ENCODE measurements at places on chromosomes 16 and 17.

GRCh38 chr17:79745641-79746105 lies 14.9 kb downstream of the ENPP7 start:
- DNase-seq: no peak

- peak; percentile 24 for DNase-seq
These were observed 53.5 kb downstream of the STX8 start for GRCh38 chr17:9522074-9522473.

DNA sequence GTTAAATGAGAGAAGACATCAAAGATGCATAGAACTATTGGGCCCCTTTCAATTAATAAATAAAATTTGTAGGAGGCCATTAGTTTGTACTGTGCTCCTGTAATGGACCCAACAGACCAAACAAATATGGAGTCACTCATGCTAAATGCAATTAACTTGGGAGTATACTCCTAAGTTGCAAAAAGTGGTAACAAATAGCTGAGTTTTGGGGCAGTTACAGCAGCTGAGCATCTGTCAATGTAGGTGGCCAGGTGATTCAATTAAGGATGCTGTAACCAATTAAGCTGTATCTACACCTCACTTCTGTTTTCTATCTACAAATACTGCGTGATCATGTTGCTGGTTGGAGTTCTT lies 34.9 kb downstream of the WNT9B start:
- no peak for DNase-seq

- no peak for DNase-seq
These were observed 4.7 kb downstream of the ZACN start for GRCh38 chr17:76083536-76084182.

DNA sequence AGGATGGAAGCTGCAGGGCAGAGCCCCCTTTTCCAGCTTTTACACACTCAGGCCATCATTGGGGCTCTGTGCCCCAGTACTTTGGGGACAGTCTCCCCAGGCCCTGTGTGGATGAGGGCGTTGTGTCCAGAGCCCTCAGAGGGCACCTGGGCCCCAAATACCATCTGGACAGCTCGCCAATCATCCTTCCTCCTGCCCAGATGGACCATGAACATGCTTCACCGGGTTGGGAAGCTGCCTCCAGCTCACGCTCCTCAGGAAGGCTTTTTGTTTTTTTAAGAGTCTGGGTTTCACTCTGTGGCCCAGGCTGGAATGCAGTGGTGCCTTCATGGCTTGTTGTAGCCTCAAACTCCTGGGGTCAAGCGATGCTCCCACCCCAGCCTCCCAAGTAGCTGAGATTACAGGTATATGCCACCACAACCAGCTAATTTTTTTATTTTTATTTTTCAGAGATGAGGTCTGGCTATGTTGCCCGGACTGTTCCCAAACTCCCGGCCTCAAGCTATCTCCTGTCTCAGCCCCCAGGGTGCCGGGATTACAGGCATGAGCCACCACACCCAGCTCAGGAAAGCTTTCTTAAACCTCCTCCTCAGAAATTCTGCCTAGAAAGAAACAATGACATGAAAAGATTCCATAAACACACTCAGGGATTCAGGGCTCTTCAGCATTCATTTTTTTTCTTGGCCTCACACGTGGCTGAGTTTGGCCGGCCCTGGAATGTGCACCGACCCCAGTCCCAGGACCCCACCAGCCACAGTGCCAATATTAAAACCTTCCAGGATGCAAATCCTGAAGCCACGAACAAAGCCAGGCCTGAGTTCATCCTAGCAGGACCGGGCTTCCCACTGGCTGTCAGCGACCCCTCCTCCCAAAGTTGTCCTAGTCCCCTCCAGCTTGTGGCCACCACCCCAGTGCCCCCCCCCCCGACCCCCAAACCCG lies 27.4 kb upstream of the ZNF423 start:
- DNase-seq: no peak

DNA sequence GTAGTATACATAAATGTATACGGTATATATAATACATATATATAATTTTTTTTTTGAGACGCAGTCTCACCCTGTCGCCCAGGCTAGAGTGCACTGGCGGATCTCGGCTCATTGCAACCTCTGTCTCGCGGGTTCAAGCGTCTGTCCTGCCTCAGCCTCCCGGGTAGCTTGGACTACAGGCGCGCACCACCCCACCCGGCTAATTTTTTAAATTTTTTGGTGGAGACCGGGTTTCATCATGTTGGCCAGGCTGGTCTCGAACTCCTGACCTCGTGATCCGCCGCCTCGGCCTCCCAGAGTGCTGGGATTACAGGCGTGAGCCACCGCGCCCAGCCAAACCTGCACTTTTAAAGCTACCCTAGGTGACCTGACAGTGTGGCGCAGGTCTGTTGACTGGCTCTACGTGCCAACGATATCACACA lies 745 bp downstream of the PAM16 start:
- DNase-seq: no peak

- DNase-seq: peak; percentile 44
These were observed at the start of gene ZDHHC1 for GRCh38 chr16:67415872-67416793. Gene ZDHHC1 (minus strand): TSS chr16:67416477. CDS start chr16:67407775, 8,702 bp downstream.

DNA sequence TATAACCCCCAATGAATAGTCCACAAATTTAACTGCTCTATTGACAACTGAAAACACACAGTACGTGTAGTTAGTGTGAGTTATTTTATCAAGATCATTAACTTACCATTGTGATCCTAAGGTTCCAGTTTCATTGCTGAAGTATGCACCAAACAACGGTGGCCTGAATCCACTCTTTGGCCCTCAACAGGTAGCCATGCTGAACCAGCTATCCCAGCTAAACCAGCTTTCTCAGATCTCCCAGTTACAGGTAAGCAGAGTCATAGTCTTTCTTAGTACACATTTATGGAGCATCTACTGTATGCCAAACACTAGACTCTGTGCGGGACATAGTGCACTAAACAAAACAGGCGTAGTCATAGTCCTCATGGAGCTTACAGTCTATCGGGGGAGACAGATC lies 40.3 kb upstream of the SLC5A11 start:
- no peak for DNase-seq

GRCh38 chr16:67857547-67858233 lies 10.2 kb upstream of the CENPT start:
- DNase-seq: peak; percentile 93

DNA sequence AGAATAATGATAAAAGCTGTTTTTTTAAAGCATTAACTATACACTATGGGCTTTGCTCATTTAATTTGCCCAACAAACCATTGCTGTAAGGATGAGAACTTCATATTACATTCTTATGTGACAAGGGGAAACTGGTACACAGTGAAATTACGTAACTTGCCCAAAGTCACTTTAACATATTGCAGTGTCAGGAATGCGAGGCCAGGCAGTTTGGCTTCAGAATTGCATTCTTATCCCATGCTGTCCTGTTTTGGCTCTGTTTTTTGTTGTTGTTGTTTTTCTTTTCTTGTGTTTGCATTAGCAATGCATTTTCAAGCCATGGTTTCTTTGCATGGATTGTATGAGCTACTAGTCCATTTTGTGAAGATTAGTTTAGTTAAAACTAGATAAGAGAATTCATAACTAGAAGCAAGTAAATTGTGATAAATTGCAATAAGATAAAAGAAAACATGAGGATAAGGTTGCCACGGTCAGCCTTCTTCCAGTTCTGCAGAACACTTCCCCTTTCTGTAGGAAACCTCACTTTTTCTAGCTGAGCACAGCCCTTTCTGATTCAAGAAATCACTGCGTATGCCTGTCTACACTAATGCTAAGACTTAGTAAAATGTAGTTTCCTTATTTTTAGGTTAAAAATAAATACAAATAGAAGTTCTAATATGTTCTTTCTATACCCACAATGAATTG lies 221.3 kb upstream of the KCNJ16 start:
- no peak for DNase-seq

- DNase-seq: no peak
These were observed 55.5 kb upstream of the CPHXL start for GRCh38 chr16:75781683-75782343.

DNA sequence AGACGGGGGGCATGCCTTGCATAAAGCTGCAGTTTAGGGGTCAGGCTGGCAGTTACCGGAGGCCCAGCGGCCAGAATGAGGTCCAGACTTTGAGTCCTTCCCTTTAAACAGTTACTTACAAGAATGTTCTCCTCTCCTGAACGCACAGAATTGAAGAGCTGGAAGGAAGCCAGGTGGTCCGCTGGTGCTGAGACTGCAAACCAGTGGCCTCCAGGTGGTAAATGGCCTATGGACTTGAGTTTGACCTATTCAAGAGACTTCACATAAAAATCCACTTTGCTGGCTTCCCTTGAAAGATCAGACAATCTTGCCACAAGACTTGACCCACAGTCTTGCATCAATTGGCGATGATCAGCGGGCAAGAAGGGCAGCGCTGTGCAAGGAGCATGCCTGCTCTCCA lies 14.7 kb upstream of the SEZ6 start:
- no peak for DNase-seq

- no peak for DNase-seq
These were observed 428 bp downstream of the PHF12 start for GRCh38 chr17:28950752-28951427.

GRCh38 chr17:43524945-43525575 lies 21.1 kb downstream of the ETV4 start:
- no peak for DNase-seq

- no peak for DNase-seq
These were observed 296.9 kb downstream of the ZFHX3 start for GRCh38 chr16:72751076-72751475.

DNA sequence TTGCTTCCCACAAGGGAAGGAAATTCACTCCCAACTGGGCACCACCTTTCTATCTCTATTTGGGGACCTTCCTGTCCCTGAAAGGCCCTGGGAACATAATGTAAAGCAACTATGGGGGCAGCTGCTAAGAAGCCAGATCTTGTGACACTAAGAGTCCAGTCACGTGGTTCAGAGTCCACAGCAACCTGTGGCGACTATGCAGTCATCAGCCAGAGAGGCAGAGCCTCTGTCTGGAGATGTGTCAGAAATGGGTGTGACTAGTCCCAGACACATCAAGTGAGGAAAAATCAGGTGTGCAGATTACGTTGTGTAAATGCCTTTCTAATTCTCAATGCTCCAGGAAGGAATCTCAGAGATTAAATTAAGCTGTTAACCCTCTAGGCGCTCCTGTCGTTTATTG lies 26.6 kb upstream of the SKAP1 start:
- DNase-seq: no peak

- no peak for DNase-seq
These were observed 12.2 kb downstream of the ZNF75A start for GRCh38 chr16:3317315-3317999.

DNA sequence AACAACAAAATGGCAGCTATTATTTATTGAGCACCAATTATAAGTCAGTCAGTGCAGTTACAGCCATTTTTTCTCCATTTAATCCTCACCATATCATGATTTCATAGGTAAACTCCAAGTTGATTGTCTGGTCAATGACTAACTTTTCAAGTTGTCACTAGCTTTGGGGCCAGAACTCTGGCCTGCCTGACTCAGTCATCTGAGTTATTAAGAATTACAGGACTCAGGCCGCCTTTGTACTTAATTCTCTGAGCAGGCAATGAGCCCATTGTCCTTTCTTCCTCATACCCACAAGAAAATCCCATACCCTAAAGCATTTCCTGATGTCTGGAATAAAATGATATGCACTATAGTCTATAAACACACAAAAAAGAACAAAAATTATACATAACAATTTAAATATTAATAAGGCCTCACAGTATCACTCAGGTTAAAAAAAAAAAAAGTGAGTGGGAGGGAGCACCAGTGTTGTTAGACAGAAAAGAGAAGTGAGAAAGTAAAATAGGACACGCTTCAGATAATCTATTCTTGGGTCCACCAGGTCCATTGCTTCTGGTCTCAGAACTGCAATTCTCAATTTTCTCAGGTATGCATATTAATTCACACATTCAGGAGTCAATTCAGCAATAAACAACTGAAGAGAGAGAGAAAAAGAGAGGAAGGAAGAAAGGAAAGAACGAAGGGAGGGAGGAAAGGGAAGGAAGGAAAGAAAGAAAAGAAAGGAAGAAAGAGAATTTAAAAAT lies 70.2 kb downstream of the SPAG9 start:
- no peak for DNase-seq

DNA sequence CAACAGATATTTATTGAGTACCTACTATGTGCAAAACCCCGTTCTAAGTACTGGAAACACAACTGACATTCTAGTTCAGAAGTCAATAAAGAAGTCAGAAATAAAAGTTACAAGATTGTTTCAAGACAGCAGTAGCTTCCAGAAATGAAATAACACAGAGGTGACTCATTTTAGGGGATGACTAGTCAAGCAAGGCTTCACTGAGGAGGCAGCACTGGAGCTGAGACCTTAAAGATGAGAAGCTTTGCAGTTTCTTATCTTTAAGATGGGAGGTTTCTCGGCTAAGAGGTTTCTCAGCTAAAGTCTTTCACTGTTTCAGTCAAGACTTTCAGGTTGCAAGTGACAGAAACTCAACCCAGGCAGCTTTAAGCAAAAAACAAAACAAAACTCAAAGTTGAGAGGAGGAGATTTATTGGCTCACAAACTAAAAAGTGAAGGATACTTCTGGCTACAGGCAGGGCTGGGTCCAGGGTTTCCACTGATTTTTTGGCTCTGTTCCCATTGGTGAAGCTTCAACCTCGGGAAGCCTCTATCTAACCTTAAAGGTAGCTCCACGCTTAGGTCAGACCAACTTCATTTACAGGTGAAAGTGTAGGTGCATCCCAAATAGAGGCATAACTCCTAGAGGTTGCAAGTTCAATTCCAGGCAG lies 7.4 kb upstream of the MMP2 start:
- peak; percentile 92 for DNase-seq

DNA sequence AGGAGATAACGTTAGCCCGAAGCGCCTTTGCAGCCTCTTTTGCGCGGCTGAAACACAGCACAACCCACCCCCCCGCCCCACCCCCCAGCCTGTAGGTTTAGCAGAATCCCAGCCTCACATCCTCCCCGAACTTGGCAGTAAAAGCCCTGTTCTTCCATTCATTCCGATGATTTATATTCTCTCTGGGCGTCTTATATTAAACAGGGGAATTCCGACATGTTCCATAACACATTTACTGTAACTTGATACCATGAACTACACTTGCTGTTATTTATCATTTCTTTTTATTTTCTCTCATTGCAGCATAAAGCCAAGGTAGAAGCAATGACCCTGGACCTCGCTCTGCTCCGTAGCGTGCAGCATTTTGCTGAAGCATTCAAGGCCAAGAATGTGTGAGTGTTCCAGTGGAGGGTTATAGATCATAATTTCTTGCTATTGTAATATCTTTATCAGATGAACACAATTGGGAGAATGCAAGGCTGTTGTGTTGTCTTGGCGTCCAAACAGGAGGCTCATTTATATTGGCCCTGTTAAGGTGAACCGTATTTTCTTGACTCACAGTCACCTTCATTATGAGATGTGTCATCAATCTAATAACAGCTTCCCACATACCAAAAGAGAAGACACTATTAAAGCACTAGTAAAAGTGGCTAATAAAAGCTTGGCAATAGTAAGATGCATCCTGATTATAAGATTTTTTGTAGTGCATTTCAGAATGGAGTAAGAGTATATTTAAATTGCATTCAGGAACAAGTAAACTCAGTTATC lies 287.3 kb downstream of the WWOX start:
- no peak for DNase-seq

- DNase-seq: peak; percentile 50
These were observed 11.0 kb downstream of the MYCBPAP start for GRCh38 chr17:50519141-50519834.

GRCh38 chr16:27625050-27625697 lies 75.2 kb downstream of the KATNIP start:
- DNase-seq: peak; percentile 66

Data from NCI-H226 (cell line).